Cortex of kidney (tissue), 1 donor: ENCODE measurements at places on chromosomes 11 and 22.

- DNase-seq, result no peak
These were observed 10.1 kb upstream of the BAIAP2L2 start for GRCh38 chr22:38120359-38121110.

DNA sequence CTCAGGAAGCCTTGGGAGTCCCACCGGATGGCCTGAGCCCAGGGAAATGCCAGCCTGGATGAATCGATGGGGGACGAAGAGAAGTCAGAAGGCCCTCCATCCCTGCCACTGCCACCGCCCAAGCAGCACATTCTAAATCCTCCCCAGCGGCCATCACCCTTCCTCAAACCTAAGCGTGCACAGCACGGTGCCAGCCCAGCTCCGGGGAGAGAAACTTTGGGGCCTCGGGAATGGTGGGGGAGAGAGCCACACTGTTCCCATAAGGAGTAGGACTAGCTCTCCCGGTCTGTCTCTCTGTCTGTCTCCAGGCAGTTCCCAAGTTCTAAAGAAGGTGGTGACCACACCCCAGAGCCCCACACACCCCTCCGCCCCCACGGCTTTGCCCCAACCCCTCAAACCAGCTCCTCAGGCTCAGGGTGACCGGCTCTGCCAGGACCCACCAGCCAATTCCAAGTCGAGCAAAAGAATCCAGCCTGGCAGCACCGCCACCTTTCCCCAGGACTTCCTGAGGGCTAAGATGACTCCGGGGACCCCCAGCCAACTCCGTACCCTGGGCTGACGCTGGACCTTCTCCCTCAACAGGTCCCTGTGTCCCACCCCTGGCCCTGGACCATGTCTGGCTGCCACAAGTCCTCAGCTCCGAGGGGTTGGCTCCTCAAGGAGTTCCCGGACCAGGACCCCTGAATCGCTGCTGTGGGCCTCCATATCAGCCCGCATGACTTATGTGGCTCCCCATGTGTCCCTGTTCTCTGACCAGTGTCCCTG lies 2.7 kb downstream of the AHNAK start:
- DNase-seq, result no peak

- DNase-seq, result no peak
These were observed 392.8 kb upstream of the CCDC90B start for GRCh38 chr11:83678831-83679584.

DNA sequence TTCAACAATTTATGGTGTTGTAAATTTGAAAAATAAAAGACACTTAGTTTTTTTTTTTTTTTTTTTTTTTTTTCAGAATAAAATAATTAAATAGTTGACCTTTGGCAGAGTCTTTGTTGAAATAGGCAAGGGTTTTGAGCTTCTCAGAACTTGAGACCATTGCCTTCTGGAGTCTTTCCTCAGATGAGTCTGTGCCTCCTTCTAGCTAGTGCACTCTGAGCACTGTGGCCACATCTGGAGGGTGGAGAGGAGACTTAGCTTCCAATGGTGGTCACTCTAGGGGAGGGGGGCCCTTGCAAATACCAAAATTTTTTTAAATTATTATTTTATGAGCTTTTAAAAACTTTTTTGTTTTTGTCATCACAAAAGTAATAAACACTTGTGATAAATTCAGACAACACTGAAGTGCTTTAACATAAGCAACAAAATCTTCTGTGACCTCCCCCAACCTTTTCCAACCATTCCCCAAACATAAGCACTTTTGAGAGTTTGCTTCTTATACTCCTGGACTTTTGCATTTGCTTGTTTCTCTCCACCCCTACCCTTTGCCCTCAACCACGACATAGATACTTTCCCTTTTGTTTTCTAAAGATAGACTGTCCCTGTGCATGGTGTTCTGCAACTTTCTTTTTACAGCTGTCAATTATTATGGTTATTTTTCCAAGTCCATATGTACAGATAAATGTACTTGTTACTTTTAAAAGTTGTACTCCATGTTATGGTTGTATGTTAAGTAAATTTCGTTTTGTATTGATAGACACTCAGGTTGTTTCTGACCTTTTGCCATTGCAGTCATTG lies 41.1 kb downstream of the BMAL1 start:
- DNase-seq, result no peak

DNA sequence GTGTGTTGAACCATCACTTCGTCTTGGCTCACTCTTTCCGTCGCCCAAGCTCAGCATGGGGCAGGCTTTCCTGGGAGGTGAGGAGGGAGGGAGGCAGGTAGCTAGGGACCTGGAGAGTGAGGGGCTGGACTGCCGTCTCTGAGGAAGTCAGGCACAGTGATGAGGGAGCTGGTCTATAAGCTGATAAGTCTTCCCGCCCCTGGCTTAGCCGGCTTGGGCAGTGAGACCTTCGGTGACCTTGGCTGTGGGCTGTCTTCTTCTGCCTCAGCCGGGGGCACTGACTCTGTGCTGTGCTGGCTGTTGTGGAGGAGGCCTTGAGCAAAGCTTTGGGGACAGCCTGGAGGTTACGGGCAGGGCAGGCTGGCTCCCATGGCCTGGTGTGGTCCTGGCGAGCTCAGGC lies 18.7 kb downstream of the GNAZ start:
- DNase-seq, result no peak

DNA sequence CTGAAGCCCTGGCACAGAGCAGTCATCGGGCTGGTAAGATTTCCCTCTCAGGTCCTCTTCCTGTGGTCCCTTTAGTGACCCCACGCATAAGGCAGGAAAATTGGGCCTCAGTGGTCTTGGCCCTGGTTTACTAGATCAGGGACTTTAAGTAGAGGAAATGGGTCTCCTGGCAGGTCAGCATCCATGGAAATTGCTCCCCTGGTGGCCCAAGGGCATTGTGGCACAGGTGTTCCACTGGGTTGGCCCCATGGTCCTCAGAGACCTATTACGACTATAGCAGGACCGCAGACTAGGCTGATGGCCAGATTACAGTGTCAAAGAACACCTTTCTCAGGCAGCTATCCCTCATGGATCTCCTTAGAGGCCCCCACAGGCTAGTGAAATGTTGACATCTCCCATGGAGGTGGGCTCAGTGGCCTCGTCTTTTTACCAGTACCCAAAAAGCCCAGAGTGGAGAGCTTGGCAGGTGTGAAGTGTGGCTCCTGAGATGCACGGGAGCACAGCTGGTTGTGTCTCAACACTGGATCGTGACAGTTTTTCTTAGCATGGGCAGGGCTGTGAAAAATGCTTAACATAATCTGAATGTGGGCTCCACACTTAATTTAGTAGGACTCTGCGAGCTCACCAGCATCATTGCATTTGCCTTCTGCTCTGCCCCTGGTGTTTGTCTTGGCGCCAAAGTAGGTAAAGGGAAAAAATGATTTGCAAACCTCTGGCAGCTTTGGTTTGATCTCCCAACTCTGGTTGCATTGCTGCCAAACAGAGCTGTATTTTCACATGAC lies 74.2 kb downstream of the ZBTB16 start:
- DNase-seq, result no peak

DNA sequence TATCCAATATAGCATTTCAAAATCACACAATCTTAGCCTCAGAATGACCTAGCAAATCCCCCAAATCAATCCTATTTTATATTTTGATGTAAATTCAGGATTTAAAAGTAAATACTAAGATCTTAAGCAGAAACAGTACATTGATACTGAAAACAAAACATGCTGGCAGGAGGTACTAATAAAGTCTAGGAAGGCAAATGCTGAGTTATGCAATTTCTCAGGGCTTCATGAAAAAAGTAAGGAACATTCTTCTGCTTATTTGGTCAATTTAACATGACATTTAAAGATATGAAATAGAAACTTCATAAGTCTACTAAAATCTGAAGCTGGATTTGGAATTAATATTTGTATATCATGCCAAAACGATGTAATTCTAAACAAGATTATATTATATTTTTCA lies 153.3 kb downstream of the SWAP70 start:
- no peak for DNase-seq

DNA sequence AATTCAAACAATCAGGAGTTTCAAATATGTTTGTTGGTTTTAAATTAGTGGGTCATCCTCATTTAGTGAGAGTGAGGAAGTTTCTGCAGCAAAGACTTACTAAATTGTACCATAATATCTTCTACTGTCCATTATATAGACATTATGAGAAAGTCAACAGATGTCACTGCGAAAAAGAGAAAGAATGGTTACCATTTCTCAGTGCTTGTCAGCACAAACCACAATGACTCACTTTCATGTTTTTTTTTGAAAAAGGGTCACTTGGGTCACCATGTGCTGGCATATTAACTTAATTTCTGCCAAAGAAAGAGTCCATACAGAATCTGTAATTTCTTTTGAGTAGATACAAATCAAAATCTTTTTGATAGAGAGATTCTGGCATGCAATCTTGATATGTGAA lies 924.6 kb upstream of the FAT3 start:
- DNase-seq, result no peak

DNA sequence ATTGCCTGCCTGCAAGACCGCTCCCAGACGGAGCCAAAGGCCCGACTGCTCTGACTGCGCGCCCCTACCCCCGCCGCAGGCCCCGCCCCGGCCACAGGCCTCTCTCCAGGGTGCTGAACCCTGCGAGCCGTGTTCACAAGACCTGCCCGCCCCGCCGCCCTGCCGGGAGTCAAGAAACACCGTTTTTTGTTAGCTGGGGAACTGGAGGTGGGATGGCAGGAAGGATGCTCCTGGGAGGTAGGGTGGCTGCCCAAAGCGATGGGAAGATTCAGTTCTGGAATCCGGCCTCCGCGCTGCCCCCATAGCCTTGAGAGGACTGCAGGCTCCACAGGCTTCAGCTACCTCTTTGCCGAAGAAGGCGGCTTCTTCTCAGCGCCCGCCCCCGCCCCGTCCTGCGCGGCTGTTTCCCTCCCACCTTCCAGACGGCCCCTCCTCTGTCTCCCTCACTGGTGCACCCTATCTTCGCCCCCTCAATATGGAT lies 2.7 kb upstream of the PDE2A start:
- DNase-seq, result no peak

DNA sequence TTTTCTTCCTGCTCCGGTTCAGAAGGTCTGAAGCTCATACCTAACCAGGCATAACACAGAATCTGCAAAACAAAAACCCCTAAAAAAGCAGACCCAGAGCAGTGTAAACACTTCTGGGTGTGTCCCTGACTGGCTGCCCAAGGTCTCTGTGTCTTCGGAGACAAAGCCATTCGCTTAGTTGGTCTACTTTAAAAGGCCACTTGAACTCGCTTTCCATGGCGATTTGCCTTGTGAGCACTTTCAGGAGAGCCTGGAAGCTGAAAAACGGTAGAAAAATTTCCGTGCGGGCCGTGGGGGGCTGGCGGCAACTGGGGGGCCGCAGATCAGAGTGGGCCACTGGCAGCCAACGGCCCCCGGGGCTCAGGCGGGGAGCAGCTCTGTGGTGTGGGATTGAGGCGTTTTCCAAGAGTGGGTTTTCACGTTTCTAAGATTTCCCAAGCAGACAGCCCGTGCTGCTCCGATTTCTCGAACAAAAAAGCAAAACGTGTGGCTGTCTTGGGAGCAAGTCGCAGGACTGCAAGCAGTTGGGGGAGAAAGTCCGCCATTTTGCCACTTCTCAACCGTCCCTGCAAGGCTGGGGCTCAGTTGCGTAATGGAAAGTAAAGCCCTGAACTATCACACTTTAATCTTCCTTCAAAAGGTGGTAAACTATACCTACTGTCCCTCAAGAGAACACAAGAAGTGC lies 661 bp upstream of the MALAT1 start:
- no peak for DNase-seq

GRCh38 chr11:122367809-122368231 lies 251.8 kb upstream of the BLID start:
- DNase-seq, result no peak

- no peak for DNase-seq
These were observed at the start of gene ZNF74 for GRCh38 chr22:20393705-20394476. Gene ZNF74, plus strand, starts transcription at chr22:20394151. Its CDS starts 478 bp downstream, at chr22:20394629.

DNA sequence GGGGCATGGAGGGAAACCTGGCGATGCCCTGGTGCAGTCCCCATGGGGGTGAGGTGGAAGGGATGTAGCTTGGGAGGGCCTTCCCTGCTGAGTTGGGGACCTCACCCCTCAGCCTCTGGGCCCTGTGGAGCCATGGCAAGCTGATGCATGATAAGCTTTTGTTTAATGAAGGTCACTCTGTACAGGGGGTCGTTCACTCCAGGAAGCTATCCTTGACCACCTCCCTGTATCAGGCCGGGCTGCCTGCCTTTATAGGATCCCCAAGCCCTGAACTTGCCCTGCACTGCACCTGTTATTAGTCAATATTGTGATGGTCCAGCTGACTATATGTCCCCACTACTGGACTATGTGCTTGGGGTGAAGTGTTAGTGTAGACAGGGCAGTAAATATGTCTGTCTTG lies 49.7 kb upstream of the MYEOV start:
- no peak for DNase-seq

- DNase-seq, result no peak
These were observed 4.3 kb upstream of the AMPD3 start for GRCh38 chr11:10450462-10451425.

- no peak for DNase-seq
These were observed 272.0 kb upstream of the SESN3 start for GRCh38 chr11:95503047-95503446.

DNA sequence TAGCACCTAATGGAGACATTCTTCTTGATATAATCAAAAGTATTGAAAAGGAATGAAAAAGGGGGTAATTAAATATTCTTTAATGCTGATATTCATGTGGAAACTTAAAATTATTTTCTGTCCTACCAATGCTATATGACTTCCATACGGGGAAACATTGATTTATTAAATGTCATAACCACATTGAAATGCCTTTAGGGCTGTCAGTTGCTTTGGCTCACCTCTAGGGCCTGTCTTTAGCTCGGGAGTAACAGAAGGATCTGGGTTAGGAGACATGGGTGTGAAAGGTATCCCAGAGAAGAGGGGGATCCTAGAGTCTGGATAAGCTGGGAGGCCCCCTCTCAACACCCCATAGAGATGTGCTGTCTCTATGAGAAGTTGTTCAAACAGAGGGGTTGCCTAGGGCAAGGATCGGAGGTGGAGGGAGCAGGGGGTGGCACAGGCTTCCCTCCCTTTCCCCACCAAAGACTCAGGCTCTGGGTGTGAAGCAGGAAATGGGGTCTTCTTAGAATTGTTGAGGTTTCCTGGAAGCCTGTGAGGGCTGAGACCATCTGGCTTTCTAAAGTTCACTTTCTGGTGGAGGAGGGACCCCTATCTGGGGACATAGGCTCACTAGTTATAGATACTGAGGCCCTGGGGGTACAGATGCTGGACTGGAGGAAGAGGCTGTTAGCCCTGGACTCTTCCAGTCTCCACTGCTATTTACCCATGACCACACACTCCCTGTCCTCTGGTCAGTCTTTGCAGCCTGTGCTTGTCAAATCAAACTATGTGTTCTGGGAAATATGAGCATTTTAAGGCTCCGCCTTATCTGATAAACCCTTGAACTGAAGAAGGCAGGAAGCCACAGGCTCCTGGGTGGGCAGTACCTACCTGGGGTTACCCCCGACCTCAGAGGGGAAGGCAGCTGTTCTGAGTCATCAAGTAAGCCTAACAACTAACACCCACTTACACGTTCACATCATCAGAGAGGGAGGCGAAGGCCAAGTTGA lies 55.8 kb upstream of the RRAS2 start:
- DNase-seq, result no peak

GRCh38 chr22:48112687-48113521 lies 1350.5 kb downstream of the TBC1D22A start:
- no peak for DNase-seq
